A673 (cell line): ENCODE measurements at places on chromosomes 16 and 17. TPM values are rescaled to one million over a fixed set of nuclear protein-coding genes. Genes with fewer than 3 reads are reported as not detected.

- H3K4me1 ChIP-seq: no peaks in the 10 kb centered on the region
- H3K4me3 ChIP-seq: no peak overlapping the region
- no peaks in the 10 kb centered on the region for H3K36me3 ChIP-seq
- no peak for DNase-seq
These were observed 42.9 kb downstream of the SYT17 start for GRCh38 chr16:19210968-19211367.

DNA sequence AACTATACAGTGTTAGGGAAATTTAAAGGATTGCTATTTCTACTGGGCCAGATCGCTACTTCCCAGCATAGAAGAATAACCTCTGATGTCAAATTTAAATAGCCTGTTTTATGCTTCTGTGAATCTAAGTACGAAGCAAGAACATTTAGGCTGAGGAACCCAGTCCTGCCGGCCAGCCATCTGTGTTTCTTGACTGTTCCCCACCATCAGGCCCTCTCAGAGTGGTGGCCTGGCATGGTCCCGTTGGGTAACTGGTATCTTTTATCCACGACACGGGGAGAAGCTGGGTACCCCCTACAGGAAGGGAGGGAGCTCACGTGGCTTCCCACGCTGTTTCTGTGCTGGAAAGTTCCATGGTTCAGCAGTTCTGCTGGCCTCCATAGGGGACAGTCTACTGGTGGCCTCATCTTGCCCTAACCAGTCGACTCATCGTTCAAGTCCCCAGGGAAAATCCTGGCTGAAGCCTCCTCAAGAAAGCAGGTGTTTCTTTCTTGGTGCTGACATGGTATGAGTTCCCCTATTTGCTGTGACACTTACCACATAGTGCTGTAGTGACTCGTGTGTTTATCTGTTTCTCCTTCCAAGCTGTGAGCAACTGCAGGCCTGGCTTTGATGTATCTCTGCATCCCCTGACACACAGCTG is 201.7 kb upstream of the NLRP1 start:
- DNase-seq: peak; percentile 12
- H3K4me1 ChIP-seq: no peaks in the 10 kb centered on the region
- H3K27ac ChIP-seq: no peak overlapping the region
- H3K36me3 ChIP-seq: no peaks in the 10 kb centered on the region

DNA sequence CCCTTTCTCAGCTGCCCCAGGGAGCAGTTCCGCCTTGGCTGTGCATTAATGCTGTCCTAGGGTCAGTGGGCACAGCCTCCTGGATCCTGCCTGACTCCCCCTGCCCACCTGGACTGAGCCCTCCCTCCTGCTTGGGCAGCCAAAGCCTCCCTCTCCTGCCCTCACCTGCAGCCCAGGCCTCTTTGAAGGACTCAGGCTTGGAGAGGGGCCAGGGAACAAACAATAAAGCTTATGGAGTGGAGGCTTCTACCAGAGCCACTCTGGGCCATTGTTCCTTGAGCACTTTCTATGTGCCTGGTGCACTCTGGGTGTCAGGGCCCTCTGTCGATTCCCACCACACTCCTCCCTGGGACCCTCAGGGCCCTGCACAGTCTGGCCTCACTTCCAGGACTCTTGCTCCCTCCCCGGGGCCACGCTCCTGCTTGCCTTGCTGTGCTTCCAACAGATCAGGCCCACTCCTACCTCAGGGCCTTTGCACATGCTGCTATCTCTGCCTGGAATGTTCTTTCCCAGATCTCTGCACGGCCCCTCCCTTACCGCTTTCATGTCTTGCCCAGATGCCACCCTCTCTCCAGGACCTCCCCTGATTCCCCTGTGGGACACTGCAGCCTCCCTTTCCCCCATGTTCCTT is 5.0 kb downstream of the KCNJ12 start:
- H3K36me3 ChIP-seq: no peaks in the 10 kb centered on the region
- DNase-seq: no peak
- no peak overlapping the region for H3K27ac ChIP-seq
- peaks cover 26% of the 10 kb centered on the region for H3K27me3 ChIP-seq
- peaks cover 13% of the 10 kb centered on the region for H3K4me1 ChIP-seq

GRCh38 chr16:65104471-65104870 is 17.4 kb downstream of the CDH11 start:
- no peak overlapping the region for H3K27ac ChIP-seq
- no peaks in the 10 kb centered on the region for H3K27me3 ChIP-seq
- H3K4me1 ChIP-seq: peaks cover 35% of the 10 kb centered on the region
- no peak for DNase-seq
- H3K4me3 ChIP-seq: no peak overlapping the region
- peaks cover 44% of the 10 kb centered on the region for H3K36me3 ChIP-seq

DNA sequence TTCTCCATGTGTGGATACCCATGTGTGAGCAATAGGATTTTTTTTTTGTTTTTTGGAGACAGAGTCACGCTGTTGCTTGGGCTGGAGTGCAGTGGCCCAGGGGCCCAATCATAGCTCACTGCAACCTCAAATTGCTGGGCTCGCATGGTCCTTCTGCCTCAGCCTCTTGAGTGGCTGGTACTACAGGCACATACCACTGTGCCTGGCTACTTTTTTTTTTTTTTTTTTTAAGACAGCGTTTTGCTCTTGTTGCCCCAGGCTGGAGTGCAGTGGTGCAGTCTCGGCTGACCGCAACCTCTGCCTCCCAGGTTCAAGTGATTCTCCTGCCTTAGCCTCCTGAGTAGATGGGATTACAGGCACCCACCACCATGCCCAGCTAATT is 16.7 kb downstream of the MGRN1 start:
- H3K27me3 ChIP-seq: no peaks in the 10 kb centered on the region
- DNase-seq: no peak
- no peaks in the 10 kb centered on the region for H3K36me3 ChIP-seq
- H3K4me3 ChIP-seq: no peak overlapping the region
- H3K4me1 ChIP-seq: no peaks in the 10 kb centered on the region

GRCh38 chr17:65401561-65401960 is 159.9 kb downstream of the AXIN2 start:
- no peaks in the 10 kb centered on the region for H3K36me3 ChIP-seq
- no peaks in the 10 kb centered on the region for H3K27me3 ChIP-seq
- H3K27ac ChIP-seq: no peak overlapping the region

DNA sequence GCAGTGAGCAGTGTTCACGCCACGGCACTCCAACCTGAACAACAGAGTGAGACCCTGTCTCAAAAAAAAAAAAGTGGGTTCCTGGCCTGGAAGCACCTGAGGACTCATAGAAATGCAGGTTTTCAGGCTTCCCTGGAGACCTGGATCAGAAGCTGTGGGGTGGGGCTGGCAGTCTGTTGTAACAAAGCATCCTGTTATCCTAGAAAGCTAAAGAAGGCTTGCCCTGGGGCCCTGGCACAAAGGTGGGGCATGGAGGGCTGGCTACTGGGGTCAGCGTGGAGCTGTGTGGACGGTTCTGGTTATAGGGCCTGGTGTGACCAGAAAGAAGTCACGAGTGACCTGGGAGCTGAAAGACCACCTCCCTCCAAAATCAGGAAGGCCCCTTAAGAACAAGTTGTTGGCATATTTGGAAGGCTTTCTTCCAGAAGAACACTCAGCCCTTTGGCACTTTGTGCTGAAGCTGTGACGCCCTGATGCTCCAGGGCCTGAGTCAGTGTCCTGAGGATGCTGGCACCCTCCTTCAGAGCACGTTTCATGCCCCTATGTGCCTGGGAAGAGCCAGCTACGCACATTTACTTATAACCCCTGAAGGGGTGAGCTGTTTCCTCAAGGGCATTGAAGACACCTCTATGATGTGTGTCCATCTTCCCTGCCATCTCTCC is 6.2 kb downstream of the CRISPLD2 start:
- H3K4me3 ChIP-seq: no peak overlapping the region
- no peaks in the 10 kb centered on the region for H3K27me3 ChIP-seq
- no peak overlapping the region for H3K27ac ChIP-seq
- H3K36me3 ChIP-seq: no peaks in the 10 kb centered on the region
- no peak for DNase-seq

DNA sequence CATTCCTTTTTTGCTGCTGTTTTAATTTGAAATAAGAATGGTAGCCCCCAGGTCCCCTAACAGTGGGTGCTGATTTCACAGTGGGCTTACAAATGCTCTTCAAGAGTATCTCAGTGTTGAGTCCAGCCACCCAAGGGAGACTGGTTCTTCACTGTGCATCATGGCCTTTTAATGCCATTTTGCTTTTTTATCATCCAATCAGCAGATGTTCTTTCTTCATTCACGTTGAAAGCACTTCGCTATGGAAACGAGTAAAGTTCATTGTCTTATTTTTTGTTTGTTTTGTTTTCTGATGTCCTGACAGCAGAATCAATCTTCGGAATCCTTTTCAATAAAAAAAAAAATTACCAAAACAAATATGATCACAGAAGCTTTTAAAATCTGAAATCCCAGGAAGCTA is 429.0 kb downstream of the MAF start:
- H3K4me3 ChIP-seq: no peak overlapping the region
- no peak for DNase-seq
- no peak overlapping the region for H3K27ac ChIP-seq
- H3K36me3 ChIP-seq: no peaks in the 10 kb centered on the region

DNA sequence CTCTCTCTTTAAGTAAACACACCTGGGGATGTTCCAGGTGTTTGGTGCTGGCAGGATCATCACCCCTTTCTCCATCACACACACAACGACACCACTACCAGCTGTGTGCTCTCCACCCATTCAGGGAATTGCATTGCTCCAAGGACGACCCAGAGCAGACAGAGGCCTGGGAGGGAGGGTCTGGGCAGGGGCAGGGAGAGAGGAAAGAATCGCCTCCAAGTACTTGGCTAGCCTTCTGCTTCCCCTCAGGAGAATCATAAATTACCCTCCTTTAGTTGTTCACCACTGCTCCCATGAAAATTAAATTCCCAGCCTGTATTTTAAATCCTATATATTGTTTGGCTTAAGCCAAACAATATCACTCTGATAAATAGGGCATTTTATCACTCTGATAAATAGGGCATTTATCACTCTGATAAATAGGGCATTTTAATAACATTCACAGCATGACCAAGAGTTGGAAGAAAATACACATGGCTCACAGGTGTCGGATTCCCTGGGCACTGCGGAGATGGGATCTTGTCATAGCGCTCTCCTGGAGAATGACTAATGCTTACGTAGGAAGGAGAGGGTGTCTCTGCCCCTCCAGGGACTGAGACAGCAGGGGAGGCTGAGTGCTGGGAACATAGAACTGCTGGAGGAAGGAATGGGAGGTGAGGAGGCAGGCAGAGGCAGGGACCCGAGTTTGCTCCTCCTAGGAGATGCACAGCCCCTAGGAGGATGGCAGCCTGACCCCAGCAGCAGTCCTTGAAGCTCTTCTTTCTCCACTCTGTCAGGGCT is 673.6 kb downstream of the HS3ST4 start:
- no peak overlapping the region for H3K4me3 ChIP-seq
- DNase-seq: peak; percentile 7
- H3K27ac ChIP-seq: no peak overlapping the region
- no peaks in the 10 kb centered on the region for H3K4me1 ChIP-seq
- H3K36me3 ChIP-seq: no peaks in the 10 kb centered on the region

DNA sequence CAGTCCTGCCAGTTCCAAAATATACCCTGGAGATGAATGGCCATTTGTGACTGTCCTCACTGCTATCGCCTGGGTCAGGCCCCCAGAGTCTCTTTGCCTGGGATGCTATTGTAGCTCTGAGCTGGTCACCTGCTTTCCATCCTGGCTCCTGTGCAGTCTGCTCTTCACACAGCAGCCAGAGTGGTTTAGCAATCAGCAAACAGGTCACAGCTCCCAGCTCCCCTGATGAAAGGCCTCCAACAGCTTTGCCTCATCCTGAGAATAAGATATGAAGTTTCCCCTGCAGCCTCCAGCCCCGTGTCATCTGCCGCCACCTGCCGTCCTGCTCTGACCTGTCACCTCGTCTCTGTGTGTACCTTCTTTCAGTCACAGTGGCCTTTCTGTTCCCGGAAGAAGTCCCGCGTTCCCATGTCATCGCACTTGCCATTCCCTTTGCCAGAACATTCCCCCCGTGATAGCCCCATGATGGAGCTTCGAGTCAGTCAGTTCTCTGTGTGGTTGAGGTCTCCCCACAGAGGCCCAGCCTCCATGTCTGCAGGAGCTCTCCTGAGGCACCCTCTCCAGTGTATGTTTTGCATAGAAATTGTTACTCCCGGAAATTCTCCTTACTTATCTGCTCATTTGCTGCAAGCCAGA is 281.5 kb downstream of the SNX29 start:
- no peaks in the 10 kb centered on the region for H3K27me3 ChIP-seq
- no peak for DNase-seq
- H3K4me3 ChIP-seq: no peak overlapping the region
- no peaks in the 10 kb centered on the region for H3K36me3 ChIP-seq
- no peaks in the 10 kb centered on the region for H3K4me1 ChIP-seq

- DNase-seq: no peak
- H3K27me3 ChIP-seq: no peaks in the 10 kb centered on the region
These were observed 238.5 kb upstream of the IRX3 start for GRCh38 chr16:54525104-54525503.

- DNase-seq: no peak
- peaks cover 23% of the 10 kb centered on the region for H3K27me3 ChIP-seq
- H3K4me1 ChIP-seq: no peaks in the 10 kb centered on the region
- no peaks in the 10 kb centered on the region for H3K36me3 ChIP-seq
- H3K4me3 ChIP-seq: no peak overlapping the region
These were observed 15.4 kb downstream of the HS3ST3B1 start for GRCh38 chr17:14316126-14316832.

DNA sequence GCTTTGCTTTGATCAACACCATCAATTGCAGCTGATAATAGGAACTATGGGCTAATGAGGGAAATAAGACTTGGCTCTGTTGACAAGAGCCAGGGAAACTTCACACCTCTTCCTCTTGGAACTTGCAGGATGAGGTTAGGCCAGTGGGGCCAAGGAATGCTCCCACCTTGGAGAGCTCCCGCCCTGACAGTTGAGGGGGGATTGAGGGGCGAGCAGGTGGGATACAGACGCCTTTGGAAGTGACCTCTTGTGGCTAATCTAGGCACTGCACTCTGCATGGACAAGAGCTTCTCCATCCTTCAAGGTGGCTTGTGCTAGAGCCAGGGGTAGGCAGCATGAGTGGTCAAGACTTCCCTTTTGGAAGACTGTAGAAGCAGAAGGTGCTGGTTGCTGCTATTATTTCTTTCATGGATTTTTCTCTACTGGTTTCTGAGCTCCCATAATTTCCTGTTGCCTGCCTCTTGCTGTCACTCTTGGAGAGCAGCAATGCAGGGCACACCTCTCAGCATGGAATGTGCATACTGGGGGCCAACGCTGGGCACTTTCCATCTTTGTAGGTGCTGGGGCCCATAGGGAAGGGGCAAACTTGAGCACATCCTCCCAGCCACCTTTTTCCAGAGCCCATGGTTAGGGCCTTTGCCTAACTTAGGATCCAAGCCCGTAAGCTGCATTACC is 2.3 kb upstream of the PHF12 start:
- peaks cover 11% of the 10 kb centered on the region for H3K4me1 ChIP-seq
- peak; percentile 65 for DNase-seq
- peak overlapping the region; percentile 12 for H3K27ac ChIP-seq
- H3K4me3 ChIP-seq: no peak overlapping the region
- H3K36me3 ChIP-seq: no peaks in the 10 kb centered on the region

RSL1D1 gene
- 313 and 365 TPM in 2 replicates for total RNA-seq

KLHL10 gene
- not detected in 2 replicates for total RNA-seq

CCR7 gene
- 0.30 and 0.55 TPM in 2 replicates for total RNA-seq

ZCCHC14 gene
- total RNA-seq: 30.3 and 32.3 TPM in 2 replicates

TPSAB1 gene
- total RNA-seq: 19.5 and 22.9 TPM in 2 replicates

HCRT gene
- total RNA-seq: not detected in 2 replicates

CTDNEP1 gene
- 175 and 179 TPM in 2 replicates for total RNA-seq
